Amygdala (tissue), 56 donors: ENCODE measurements at places on chromosomes 16 and 17.

GRCh38 chr17:19278729-19279128 lies 41.6 kb downstream of the EPN2 start:
- DNase-seq, result no peak

DNA sequence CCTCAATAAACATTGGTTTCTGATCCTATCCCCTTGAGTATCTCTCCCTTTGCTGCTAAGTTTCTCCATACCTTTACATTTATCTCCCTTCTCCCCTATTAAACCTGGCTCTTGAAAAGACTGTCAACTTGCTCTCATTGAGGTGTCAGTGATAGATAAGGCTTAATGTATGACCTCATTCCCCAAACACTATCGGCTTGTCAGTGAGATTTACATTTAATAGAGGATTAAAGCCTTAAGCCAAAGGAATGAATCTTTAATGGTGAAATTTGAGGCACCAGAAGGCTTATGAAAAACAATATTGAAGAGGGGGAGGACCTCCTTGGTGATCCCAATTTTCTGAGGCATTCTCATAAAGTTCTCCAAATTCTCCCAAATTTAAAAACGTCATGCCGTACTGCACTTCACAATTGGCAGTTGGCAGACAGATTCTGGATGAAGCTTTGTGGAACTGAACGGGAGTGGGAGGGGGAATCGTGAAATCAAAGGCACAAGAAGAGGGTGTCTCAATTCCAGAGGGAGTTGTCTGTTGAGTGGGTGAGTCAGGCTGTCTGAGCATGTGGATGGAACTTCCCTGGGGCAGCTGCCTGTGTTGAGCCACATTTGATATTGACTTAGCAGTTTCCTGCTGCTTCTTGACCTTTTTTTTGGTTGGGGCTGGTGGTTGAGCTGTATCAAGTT lies 478.8 kb downstream of the NPIPA7 start:
- DNase-seq, result no peak

GRCh38 chr16:9062301-9062700 lies 29.1 kb upstream of the HAPSTR1 start:
- no peak for DNase-seq

DNA sequence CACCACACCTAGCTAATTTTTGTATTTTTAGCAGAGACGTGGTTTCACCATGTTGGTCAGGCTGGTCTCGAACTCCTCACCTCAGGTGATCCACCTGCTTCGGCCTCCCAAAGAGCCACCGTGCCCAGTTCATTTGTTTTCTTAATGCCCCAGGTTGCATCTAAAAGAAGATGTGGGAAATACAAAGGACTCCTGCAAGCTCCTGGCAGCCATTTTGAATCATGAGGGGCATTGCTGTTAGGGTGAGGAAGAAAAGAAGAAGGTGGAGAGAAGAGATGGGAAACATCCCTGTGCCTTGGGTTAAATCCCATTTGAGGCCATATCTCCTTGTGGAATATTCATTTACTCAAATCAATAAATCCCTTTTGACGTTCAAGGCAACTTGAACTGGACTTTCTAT lies 365.3 kb upstream of the ERCC4 start:
- no peak for DNase-seq

DNA sequence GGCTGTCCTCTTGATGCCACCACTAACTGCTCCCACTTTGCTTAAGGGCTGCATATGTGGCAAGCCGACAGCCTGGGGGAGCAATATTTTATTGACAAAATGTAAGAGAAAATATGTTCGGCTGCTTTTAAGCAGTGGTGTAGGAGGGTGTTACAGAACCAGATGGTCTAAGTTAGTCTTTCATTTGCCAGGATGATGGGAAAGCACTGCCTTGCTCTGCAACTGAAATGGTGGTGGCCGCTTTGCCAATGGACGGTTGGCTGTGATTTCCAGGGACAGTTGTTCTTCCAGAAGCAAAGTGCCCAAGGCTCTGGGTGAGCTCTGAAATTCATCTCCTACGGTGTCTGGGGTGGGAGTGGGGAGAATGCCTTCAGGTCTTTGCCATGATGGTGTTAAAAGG lies 469.3 kb downstream of the TOX3 start:
- DNase-seq, result no peak
